ENCODE measurements at places on chromosomes 1 and 21.

DNA sequence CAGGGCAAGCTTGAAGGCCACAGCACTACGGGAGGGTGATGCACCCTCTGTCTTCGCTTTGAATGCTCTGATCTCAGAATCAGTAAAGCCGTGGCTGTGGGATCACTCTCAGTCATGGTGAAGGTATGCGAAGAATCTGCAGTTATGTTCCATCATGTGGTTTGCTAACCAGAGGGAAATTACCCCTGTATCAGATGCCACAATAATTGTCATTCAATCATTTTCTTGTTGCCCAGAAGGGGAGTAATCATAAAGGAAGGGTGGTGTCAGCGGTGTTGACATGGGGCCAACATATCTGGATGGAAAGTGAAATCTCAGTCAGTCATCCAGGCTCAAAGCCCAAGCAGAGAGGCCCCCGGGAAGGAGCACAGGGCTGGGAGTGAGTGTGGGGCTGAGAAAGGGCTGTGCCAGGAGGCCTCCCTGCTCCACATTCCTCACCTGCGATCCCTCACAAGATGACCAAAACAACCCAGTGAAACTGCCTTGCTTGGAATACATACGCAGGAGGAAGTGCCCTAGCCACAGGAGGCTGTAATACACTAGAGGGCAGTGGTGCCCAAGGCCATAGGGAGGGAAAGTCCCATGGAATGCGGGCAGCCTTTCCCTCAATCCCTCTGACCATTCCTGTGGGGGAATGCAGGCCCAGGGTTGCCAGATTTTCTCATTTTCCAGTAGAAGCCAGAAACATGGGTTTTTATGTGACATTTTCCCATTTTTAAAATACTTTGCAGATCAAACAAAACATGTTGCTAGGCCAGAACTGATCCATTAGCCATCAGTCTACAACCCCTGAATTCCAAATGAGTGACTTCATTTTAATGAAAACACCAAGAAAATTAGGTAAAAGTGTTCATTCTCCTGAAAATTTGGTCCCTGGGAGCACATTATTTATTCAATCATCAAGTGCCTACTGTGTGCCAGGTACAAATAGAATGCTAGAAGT is 95.7 kb upstream of the VANGL1 start:
- no peak for DNase-seq

GRCh38 chr1:228373681-228374571 is 32.7 kb downstream of the TRIM11 start:
- DNase-seq, result no peak

GRCh38 chr1:35557118-35557610 is at the start of gene KIAA0319L:
TSS of gene KIAA0319L (minus strand) at chr1:35557403. CDS start at chr1:35554491, 2,912 bp downstream.
- DNase-seq, result peak; percentile 91

- DNase-seq, result no peak
These were observed 1.7 kb downstream of the DHCR24 start for GRCh38 chr1:54885237-54885679.

DNA sequence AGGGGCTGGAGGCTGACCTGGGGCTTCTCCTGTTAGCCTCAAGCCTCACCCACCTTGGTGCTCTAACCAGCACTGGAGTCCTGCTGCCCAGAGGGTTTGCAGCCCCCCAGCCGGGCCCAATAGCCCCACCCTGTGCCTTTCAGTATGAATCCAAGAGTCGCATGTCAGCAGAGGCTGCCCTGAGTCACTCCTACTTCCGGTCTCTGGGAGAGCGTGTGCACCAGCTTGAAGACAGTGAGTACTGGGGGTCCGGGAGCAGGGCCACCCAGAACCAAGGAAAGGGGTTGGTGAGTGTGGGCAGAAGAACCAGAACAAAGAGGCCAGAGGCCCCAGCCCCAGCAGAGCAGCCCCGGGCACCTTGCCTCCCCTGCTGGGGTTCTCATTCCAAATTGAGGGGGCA is 25.6 kb downstream of the CDK18 start:
- no peak for DNase-seq

Data from GM13977 (cell line).